ENCODE measurements at places on chromosomes 7 and 10. TPM values are rescaled to one million over a fixed set of nuclear protein-coding genes. Genes with fewer than 3 reads are reported as not detected.

Gene MET
- 23.1 TPM for total RNA-seq

Gene CTTNBP2
- total RNA-seq = 6.3 TPM

Gene PRKG1
- total RNA-seq = 144 TPM

Gene RP9
- total RNA-seq = not detected

Gene ZKSCAN1
- total RNA-seq = 27.7 TPM

Gene CASTOR2
- total RNA-seq = 5.8 TPM

Gene SFR1
- 22.9 TPM for total RNA-seq

Gene GDI2
- total RNA-seq = 469 TPM

Gene TMEM26
- total RNA-seq = 1.9 TPM

Gene UBN2
- 21.9 TPM for total RNA-seq

Gene SPDYE5
- 4.8 TPM for total RNA-seq

DNA sequence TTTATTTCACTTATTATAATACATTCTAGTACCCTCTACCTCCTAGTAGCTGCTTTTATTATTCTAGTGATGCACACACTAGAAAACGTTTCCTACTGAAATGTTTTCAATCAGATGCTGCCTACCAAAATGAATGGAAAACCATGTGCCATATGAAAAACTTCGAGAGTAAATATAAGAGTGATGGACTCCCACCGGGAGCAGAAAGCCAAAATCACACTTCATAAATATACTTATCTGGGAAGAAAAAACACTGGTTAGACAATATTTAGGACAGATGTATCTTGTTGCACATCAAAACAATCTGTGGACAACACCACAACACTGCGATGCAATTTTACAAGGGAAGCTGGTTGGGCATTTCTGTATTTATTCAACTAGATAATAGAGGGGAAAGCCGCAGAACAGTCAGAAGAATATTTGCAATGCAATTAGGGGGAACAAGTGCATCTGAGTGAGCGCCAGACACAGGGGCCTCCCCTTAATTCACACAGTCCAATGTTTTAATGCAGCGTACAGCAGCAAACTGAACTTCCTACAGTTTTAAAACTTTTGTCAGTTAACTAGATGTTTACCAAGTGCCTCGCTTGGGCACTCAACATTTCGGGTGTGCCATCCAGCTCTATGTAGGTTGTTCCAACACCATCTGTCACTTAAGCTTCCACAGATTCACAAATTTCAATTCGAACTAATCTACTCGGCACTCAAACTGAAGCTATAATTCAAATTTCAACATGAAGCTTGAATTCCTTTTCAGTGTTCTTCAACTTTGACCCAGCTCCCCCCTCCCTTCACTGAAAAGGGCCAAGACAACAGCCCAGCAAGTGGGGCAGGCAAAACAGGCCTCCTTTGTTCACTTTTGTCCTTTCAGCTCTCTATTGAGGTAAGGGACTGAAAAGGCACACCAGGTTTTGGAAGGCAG lies 7.4 kb downstream of the NRCAM start:
- DNase-seq = no peak

DNA sequence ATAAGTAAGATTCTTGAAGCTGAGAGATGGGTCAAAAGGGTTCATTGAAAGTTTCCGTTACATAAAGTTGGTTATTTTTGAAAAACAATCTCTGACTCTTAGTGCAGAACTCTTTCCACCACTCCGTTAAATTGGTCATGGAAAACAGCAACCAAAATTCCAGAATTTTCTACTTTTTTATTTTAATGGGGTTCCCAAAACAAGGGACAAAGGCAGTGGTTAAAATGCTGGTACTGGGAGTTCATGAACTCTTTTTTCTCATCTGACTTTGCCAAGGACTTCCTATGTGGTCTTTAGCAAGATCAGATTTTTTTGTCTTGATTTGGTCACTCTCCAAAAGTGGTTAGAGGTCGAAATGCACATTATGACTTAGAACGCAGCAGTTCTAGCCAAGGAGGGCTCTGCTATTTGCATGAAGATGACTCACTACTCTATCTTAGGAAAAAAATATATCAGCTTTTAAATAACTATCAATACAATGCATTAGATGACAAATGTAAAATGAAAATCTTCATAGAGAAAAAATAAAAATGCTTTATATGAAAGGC lies 145.7 kb downstream of the REEP3 start:
- DNase-seq = peak; percentile 52

GRCh38 chr10:101450277-101451080 lies 96.5 kb downstream of the BTRC start:
- DNase-seq = peak; percentile 51

DNA sequence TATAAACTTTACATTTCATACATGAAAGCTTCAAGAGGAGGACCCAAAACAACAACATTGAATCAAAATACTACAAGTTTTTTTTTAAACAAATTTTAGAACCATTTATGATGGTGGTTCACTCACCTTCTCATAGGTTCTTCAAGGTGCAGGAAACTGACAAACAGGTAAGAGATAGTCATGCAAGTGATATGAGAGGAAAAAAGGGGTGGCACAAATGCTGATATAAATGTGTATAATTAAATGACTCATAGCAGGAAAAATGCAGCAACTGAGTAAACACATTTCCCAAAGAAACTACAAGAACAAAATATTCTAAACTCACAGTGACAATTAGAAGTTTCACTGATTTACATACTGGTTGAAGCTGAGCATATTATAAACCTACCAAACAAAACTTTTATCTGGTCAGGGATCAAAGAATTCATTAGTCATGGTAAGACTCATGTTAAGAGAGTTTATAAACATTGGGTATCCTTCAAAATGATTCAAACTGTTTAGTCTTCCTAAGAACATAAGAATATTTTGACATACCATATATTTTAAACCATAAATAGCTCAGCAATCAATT lies 14.1 kb downstream of the ZWINT start:
- DNase-seq = no peak

GRCh38 chr10:130159192-130159794 lies 23.1 kb downstream of the GLRX3 start:
- no peak for DNase-seq

DNA sequence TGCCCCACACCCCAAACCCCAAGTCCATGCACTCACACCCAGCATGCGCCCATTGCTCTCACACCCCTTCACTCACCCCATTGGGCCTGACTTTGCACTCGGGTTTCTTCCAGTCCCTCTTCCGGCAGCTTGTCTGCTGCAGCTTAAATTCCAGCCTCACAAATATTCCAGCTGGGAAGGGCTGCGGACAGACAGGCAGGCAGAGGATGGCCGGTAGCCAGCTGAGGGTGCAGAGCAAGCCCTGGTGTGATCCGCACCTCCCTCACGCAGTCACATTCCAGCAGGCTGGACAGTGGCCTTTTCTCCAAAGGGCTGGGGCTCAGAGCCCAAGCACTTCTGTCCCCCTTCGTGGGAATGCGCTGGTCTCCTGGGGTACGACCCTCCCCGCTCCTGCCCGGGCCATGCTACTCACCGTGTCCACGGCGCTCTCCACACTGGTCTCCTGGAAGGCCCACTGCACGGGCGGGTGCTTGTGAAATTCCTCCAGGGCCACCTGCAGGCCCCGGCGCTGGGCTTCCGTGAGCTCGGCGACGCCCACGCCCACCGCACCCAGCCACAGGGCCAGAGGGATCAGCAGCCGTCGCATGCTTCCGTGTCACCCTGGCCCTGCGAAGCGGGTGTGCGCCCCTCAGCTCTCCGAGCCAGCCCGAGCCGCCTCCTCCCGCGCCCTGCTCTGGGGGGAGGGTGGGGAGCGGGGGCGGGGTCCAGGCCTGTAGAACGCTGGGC lies 1.2 kb downstream of the RARRES2 start:
- DNase-seq = peak; percentile 66

- no peak for DNase-seq
These were observed 3.9 kb upstream of the NRF1 start for GRCh38 chr7:129607471-129608120.

- no peak for DNase-seq
These were observed 90.6 kb downstream of the CACNB2 start for GRCh38 chr10:18230794-18231193.

GRCh38 chr7:54785261-54785660 lies 26.2 kb upstream of the SEC61G start:
- no peak for DNase-seq

GRCh38 chr10:44392420-44392819 lies 7.5 kb upstream of the CXCL12 start:
- DNase-seq = no peak

DNA sequence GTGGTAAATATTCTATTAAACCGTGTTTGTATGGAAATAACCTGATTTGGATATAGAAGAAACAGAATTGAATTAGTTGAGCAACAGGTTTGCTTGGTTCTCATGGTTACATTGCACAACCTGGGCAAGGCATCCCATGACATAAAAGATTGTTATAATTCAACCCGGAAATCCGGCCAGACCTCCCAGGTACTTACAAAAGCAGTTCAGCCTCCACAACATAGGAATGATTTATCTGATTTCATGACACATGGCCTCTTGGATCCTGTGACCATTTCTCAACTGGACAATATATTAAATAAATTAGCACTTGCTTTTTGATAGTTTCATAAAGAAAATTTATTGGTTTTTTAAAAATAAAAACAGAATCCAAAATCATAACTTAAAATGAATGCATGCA lies 55.1 kb upstream of the PTPN12 start:
- DNase-seq = peak; percentile 39

DNA sequence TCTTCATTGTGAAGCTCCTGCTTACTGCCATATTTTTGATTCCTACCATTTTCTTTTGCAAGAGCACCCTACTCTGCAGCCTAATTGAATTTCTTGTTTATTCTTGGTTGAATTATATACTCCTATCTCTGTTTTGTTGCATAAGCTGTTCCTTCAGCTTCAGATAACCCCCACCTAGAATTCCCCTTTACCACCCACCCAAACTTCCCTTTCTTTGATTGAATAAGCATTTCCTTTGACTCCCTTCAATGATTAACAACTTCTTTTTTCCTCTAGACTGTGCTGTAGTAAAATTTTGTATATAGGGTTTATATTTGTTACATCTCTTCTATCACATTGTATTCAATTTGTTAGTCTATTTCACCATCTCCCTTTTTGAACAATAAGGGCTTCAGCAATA lies 168.1 kb downstream of the GPR37 start:
- no peak for DNase-seq

DNA sequence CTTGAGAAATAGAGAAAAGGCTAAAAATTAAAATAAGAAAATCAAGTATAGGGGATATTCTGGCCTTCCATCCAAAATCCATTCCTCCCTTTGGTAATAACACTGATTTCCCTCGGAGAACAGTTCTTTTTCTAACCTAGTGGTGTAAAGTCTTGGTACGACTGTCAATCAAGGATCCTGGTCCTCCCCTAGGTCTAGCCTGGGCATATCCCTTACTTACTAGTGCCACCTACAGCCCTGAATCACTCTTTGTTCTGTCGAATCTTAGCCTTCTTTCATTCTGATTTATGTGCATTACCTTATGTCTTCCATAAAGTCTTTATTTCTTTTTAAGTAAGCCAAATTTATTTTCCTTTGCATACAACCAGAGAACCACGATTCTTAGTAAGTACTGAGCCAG lies 298.7 kb upstream of the LRRTM3 start:
- peak; percentile 10 for DNase-seq

GRCh38 chr10:75396631-75397495 lies 4.7 kb downstream of the ZNF503 start:
- DNase-seq = peak; percentile 27

DNA sequence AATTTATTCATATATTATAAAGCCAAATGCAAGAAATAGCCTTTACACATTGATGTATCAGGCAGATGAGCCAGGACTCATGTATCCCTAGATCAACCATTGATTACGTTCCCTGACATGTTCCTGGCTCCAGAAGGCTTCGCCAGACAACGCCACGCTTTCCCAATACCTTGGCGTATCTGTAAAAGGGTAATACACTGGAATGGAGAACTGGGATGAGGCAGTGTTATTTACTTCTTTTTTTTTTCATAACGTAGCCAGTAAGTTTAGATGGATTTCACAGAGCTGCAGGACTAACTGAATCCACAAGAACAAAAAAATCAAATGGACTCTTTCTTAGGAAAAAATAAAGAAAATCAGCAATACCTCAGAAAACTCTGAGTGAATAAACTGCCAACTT lies 588.1 kb upstream of the SEMA3D start:
- no peak for DNase-seq

DNA sequence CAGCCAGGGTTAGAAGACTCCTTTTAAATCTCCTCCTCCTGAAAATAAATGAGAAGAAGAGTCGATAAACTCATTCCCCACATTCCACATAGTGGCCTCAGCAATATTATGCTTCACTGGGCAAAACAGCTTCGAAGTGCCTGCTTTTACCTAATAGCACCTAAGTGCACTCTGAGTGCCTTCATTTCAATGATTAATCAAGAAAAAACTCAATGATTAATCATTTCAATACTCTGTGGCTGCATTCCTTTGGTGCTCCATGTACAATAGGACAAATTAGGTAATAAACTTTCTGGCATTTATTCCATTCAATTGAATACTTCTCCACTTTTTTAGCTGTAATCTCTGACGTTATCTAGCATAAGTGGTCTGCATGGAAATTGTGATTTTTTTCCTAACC lies 174.6 kb downstream of the CCDC71L start:
- DNase-seq = no peak

GRCh38 chr7:4017081-4017480 lies 665.0 kb upstream of the FOXK1 start:
- no peak for DNase-seq

DNA sequence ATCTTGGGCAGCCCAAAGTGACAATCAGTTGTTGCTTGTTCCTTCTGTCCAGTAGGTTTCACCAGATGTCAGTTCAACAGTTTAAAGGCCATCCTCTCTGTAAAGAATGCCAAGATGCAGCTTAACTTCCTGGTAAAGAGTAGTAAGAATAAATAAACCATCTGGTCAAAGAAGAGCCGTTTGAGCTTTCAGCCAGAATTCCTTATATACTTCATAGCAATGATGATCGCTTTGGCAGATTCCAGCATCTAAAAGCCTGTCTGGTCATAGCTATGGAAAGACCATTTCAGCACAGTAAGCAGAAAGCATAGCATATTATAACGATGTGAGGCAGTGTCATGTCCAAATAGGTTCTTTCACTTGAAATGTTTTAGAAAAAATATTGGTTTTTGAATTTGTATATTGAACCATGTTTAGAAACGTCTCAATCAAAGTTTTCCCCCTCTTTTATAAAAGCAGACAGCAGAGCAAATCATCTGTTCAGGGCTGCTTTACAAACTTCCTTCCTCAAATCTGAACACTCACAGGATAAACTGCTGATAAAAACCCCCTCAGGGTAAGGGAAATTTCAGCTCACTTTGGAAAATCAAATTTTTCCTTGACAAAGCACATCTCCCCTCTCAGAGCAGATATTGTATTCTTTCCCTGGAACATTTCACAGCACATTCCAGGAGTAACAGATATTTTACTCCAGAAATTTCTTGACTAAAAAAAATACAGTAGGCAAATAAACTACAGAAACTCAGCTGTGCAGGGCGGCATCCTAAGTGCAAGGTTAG lies 184.1 kb downstream of the NOC3L start:
- DNase-seq = peak; percentile 73

- no peak for DNase-seq
These were observed 35.9 kb downstream of the PKD1L1 start for GRCh38 chr7:47912332-47912731.

All from umbilical cord (tissue), 2 donors.